ENCODE measurements at places on chromosomes 4 and X. TPM values are rescaled to one million over a fixed set of nuclear protein-coding genes. Genes with fewer than 3 reads are reported as not detected.
A peak's percentile ranks its signal among the peaks of the same experiment; 100 is the strongest.

C4orf51 gene
- total RNA-seq: not detected

- DNase-seq: no peak
Measured at GRCh38 chrX:139924696-139925095, 8.2 kb downstream of the ATP11C start.

- no peak for DNase-seq
Measured at GRCh38 chr4:169627307-169627706, 6.9 kb downstream of the CLCN3 start.

DNA sequence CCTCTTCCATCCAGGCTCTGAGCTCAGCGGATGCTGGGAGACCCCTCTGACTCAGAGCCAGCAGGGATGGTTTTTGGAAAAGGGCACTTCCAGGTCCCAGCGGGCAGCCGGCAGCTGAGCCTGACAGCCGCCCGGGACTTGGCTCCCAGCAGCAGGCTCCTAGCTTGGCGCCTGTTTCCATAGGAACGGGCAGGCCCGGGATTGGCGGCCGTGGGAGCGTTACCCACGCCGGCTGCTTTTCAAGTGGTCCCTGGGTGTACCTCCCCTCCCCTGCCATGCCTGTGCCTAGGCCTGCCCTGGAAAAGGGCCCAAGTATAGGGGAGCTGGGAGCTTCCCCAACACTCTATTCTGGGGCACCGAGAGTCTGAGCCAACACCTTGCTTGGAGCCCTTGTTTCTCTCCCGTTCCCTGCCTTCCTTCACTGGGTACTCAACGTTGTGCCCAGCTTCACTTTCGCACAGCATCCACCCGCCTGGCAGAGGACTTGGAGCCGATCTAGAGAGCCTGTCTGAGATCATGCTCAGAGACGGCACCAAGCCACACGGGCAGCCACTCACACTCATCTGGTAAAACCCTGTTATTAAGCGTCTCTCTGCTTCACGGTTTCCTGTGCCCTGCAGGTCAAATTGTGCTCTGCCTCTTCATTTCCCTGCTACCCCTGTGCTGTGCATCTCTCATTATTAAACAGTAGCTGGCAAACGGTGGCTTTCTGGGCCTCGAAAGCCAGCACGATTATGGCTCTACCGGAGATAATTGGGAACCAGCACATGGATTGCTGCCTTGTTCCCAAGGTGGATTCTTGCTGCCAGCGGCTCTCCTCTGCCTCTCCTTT, 521.5 kb downstream of the BCOR start:
- DNase-seq: no peak

DNA sequence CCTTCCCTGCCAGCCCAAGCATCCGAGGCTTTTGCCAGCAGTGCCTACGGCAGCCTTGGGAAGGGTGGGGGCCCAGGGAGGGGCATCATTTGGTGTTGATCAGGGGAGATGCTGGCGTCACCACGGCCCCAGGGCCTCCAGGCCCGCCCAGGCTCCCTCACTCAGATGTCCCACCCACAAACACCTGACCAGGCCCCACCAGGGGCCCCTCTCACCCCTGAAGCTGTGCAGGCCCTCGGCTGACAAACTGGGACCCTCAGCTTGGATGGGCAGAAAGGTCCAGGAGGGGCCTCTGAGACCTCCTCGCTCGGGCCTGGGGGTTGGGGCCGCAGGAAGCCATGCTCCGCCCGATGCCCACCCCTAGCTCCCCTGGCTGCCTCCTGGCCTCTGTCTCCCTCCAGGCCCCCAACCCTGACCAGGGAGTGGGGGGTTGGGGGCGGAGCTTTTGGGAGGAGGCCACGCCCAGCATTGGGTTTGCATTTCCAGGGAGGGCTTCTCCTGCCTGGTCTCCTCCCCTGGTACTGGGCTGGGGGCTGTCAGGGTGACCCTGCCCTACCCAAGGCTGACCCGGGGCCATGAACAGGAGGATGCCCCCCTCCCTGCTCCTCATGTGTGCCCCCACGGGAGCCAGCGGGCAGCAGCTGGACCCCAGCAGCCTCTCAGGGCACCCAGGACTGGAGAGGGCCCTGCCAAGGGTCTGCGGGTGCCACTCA, 33.4 kb upstream of the SPON2 start:
- DNase-seq: peak; percentile 24

DNA sequence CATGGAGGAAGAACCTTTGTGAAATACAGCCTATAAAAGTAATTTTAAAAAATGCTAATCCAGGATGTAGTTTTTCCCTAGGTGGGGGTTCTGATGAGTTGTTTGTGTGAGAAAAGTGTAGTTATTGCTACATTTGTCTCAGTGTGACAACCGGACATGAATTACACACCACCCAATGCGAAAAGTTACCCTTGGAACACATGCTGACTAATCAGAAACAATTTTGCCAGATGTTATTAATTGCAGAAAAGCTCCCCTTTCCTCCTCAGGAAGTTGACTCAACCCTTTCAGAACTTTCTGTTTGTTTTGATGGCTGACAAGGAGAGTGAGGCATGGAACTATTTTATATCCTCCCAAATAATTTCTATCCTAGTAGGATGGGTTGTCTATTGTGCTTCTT, 38.1 kb upstream of the EDA2R start:
- DNase-seq: no peak

- DNase-seq: no peak
Measured at GRCh38 chrX:51461053-51462044, 35.0 kb downstream of the NUDT11 start.

DNA sequence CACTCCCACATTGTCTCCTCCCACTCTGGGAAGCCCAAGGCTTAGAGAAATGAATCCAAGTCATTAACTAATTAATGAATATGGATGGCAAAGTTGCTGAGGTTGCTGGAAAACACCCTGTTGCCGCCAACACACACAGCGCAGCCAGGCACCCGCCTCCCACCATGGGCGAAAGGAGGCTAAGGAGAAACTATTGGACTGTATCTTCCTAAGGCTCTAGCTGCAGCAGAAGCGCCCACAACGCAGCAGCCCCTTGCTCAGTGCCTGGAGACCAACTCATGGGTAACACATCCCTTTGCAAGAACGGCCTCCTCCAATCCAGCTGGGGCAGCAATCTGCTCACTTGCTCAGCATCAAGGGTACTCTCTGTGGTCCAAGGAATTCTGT, 34.2 kb downstream of the TSC22D3 start:
- DNase-seq: no peak

DNA sequence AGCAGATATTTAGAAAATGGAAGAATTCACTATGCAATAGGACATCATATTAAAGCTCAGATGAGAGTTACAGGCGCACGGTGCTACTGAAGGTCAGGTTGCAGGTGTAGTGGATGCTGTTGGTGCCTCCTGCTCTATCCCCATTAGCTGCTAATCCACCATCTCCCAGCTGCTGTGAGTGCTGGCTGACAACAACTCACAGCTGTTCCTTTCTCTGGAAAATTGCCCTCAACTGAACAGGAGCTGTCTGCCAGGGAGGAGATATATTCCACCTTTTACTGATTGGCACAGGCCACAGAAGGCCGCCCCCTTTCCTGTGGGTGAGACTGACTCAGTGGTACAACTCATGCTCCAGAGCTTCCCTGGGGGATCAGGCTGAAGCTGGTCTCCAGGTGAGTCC, 48.7 kb downstream of the UCHL1 start:
- DNase-seq: no peak

DNA sequence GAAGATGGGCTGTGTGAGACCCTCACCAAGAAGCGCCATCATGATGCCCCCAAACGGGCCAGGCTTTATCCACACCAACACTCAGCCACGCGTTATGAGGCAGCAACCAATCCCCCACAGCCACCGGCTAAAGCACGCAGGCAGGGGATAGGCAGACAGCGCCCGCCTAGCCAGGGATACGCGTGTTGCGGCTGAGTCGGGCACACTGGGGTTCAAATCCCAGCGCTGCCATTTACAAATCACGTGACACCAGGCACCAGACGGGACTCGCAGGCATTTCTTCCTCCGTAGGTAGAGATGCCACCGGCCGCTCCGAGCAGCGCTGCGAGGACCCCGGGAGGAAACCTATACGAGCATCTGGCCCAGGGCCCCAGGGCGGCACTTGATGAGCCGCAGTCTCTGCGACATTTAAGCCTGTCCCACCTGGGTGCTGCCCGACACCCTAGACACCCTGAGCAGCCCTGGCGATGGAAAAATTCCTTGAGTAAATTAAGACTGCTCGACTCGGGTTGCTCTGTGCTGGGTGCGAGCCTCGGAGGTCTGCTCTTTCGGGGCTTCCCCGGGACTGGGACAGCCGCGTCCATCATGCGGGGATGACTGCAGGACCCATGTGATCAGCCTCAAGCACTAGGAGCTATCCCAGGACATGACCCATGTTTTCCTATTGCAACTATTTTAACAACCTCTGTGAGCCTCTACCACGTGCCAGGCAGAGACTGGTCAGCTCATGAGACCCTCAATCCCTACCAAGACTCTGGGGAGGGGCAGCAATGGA, 6.3 kb downstream of the ABLIM2 start:
- no peak for DNase-seq

DNA sequence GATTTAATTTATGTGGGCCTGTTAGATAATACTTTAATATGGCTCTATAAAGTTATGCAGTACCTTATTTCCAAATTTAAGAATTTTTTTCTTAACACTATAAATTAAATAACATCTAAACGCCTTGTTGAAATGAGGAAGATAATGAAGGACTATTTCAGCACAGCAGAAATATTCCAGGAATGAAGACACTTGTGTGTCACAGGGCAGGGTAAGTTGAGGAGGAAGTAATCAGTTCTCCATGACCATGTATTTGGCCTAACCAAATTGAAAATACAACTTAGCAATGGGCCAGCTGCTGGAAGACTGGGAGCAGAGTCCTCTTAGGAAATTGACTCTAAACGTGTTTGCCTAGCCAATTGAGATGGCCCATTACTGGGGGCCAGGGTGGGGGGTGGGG, 16.9 kb downstream of the CXCL3 start:
- DNase-seq: no peak

GRCh38 chr4:16767251-16767650, 131.2 kb downstream of the LDB2 start:
- DNase-seq: no peak

DNA sequence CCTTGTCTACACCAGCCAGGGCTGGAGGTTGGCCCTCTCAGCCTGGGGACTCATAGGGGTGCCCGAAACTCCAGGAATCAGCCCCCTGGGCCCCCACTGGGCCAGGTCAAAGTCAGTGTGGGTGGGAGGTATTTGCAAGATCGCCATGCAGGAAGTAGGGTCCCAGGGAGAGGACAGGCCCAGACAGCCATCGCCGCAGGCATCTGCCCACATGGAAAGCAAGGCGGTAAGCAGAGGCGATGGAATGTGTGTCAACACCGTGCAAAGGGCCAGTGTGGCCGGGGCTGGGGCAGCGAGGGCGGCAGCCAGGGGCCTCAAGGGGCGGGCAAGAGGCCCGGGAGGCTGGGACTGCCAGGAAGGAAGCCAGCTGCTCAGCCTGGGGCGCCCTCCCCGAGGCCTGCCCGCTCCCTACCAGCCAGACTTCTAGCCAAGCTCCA, 19.3 kb upstream of the DUSP9 start:
- DNase-seq: no peak

DNA sequence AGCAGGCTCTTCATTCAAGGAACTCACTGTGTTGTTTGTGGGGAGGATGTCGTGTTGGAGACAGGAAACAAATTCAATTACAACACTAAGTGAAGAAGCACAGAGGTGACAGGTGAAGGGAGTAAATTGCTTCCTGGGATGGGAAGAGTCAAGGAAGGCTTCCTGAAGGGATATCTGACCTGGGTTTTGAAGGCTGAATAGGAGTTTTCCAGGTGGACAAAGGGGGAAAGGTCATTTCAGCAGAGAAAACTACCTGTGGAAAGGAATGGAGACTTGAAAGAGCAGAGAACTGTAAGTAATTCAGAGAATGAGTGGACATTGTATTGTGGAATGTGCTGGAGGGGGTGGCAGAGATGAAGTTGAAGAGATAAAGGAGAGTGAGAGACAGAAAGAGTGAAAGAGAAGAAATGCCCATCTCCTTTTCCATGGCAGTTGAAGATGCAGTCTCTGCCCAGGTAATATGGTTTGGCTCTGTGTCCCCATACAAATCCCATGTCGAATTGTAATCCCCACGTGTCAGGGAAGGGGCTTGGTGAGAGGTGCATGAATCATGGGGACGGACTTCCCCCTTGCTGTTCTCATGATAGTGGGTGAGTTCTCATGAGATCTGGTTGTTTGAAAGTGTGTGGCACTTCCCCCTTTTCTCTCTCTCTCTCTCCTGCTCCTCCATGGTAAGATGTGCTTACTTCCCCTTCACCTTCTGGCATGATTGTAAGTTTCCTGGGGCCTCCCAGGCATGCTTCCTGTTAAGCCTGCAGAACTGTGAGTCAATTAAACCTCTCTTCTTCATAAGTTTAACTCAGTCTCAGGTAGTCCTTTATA, 205.7 kb upstream of the BCOR start:
- DNase-seq: no peak

DNA sequence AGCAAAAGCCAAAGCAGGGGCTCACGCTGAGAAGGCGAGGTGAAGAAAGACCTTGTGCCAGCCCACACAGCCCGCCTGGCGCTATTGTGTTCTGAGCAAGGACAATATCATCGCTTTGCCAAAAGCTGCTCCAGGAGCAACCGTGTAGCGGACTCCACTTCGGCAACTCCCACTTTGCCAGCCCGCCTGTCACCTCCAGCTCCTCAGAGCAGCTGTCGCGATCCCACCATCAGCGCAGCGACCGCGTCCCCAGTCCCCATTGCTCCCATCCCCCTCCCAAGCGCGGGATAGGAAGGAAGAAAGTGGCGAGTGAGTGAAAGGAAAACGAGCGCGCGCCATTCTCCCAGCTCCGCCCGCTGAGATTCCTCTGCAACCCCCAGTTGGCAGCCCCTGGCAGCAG, 759 bp downstream of the ZC4H2 start:
- peak; percentile 29 for DNase-seq

GRCh38 chrX:52216541-52216940, 31.9 kb downstream of the MAGED4 start:
- no peak for DNase-seq

DNA sequence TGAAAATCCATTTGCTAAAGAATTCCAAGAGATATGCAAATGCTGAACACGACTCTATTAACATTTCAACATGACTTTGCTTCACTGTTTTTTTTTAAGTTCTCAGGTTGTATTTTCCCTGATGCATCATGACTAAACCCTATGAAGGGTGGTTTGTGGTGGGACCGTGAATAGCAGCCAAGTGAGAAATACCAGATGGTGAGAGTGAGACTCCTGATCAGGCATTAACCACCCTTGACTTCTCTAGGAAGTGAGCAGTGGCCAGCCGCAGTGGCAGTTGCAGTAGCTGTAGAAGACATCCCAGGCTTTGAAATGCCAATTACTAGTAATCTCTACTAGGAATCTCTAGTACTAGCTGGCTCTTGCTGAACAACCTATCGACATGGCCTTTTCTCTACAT, 383.4 kb downstream of the FAM133A start:
- no peak for DNase-seq

OCIAD2 gene
- 9.2 TPM for total RNA-seq

GRCh38 chrX:151030845-151031244, 47.7 kb downstream of the HMGB3 start:
- DNase-seq: no peak

- no peak for DNase-seq
Measured at GRCh38 chr4:70996018-70996360, 2.5 kb downstream of the DCK start.

MAP7D2 gene
- 0.60 TPM for total RNA-seq
